ENCODE measurements at places on chromosomes 7 and 10. TPM values are rescaled to one million over a fixed set of nuclear protein-coding genes. Genes with fewer than 3 reads are reported as not detected.

The MYH16 gene
- total RNA-seq, result 0.51 TPM

The TMEM168 gene
- total RNA-seq, result 8.8 TPM

The TMEM236 gene
- total RNA-seq, result 0.07 TPM

The OR2A42 gene
- not detected for total RNA-seq

The LRIT1 gene
- total RNA-seq, result not detected

The GAD2 gene
- not detected for total RNA-seq

The LIPK gene
- total RNA-seq, result not detected

The SAMD8 gene
- total RNA-seq, result 4.7 TPM

The OPN4 gene
- not detected for total RNA-seq

The DENND2A gene
- 0.25 TPM for total RNA-seq

The GIMAP4 gene
- total RNA-seq, result not detected

The INHBA gene
- total RNA-seq, result 0.82 TPM

The PON3 gene
- 27.0 TPM for total RNA-seq

The ACTL6B gene
- total RNA-seq, result not detected

The LGI1 gene
- total RNA-seq, result not detected

The MACC1 gene
- total RNA-seq, result not detected

The PNLIPRP2 gene
- not detected for total RNA-seq

The NUPR2 gene
- not detected for total RNA-seq

The CDH23 gene
- total RNA-seq, result 3.1 TPM

The SYNPO2L gene
- not detected for total RNA-seq

The CFAP69 gene
- 1.8 TPM for total RNA-seq

The SPDYE2B gene
- total RNA-seq, result not detected

The RET gene
- 1.1 TPM for total RNA-seq

The SDK1 gene
- total RNA-seq, result 0.37 TPM

The KMT2C gene
- total RNA-seq, result 8.6 TPM

The ITGB8 gene
- 0.95 TPM for total RNA-seq

The SORCS1 gene
- not detected for total RNA-seq

The PPP1R3A gene
- not detected for total RNA-seq

The SPDYE9 gene
- not detected for total RNA-seq

The PALD1 gene
- 7.9 TPM for total RNA-seq

The SPOCK2 gene
- 0.25 TPM for total RNA-seq

The FAM25A gene
- not detected for total RNA-seq

The PNLIPRP3 gene
- total RNA-seq, result not detected

The CRYGN gene
- total RNA-seq, result not detected

The GTF2IRD2 gene
- 6.2 TPM for total RNA-seq

The LRRD1 gene
- not detected for total RNA-seq

The ACBD7 gene
- total RNA-seq, result 1.0 TPM

The ERVW-1 gene
- not detected for total RNA-seq

The GCK gene
- total RNA-seq, result not detected

The VSTM4 gene
- total RNA-seq, result 0.36 TPM

The TMEM178B gene
- 1.1 TPM for total RNA-seq

The RFC2 gene
- 56.7 TPM for total RNA-seq

The TSPAN33 gene
- 6.4 TPM for total RNA-seq

The PCDH15 gene
- not detected for total RNA-seq

All from A549 treated with RU486 at 1 μM for 4 hours (cell line).